ENCODE measurements at places on chromosomes 6 and 20.

DNA sequence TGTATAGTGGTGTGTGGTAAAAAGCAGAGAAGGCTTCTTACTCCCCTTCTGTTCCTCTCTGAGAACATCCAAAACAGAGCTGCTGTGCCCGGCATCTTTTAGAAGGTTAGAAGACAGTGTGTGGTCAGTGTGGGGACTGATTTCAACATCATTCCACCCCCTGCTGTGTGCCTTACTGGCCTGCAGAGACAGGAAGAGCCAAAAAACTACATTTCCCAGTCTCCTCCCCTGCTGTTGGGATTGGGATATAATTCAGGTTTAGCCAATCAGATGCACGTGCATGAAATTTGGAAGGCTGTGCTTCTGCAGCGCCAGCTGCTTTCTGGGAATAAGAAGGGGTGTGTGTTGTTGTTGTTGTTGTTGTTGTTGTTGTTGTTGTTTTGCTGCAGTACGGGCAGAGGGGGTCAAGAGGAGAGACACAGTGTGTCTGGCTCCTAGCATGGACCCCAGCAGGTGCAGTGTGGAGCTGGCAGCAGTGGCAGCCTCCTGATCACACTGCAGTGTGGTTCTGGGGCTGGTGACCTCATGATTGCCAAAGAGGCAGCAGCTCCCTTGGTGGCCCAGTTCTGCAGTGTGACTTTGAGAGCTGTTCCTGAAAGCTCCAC lies 74.7 kb downstream of the MRPL14 start:
- DNase-seq, result no peak

GRCh38 chr6:32968093-32968866 lies at the start of gene BRD2:
BRD2 (plus strand) TSS chr6:32968594; CDS start chr6:32972899, 4,305 bp downstream.
- peak; percentile 81 for DNase-seq

- DNase-seq, result no peak
Observed at GRCh38 chr6:65711531-65711930, 4.5 kb upstream of the EYS start.

- no peak for DNase-seq
Observed at GRCh38 chr20:50357783-50358161, 152.4 kb upstream of the PTPN1 start.

- peak; percentile 88 for DNase-seq
Observed at GRCh38 chr20:45061244-45061643, 39.7 kb downstream of the KCNS1 start.

DNA sequence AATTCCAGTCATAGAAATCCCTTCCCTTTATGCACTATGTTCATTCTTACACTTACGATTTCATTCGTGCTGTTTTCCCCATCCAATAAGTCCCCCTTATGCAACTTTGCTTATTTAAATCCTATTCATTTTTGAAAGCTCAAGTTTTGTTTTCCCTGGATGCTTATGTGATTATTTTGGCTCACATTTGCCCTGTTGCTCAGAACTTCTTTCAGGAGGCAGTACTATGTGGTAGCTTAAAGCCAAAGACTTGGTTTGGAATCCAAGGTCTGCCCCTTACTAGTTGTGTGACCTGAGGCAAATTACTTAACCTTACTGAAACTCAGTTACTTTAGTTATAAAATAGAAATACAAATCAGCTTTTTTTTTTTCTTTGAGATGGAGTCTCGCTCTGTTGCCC lies 59.6 kb downstream of the MOXD1 start:
- no peak for DNase-seq

- no peak for DNase-seq
Observed at GRCh38 chr20:45254383-45255262, at the start of gene SLPI. SLPI (minus strand) TSS chr20:45254564; CDS start chr20:45254543, 21 bp downstream.

- no peak for DNase-seq
Observed at GRCh38 chr6:98946266-98946878, 1.4 kb downstream of the FBXL4 start.

DNA sequence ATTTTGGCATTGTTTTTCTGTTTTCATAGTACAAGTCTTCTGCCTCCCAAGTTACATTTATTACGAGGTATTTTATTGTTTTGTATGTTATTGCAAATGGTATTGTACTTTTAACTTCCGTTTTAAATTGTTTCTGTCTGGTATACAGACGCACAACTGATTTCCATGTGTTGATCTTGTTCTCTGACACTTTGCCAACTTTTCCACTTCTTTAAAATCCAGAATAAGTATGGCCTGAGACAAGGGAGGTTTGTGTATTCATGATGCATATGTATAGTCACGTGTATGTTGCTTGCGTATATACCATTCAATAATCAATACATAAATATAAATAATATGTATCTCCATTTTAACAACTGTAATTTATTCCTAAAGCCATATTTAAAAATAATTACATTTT lies 41.2 kb downstream of the THBS2 start:
- DNase-seq, result no peak

- no peak for DNase-seq
Observed at GRCh38 chr20:8654486-8654885, 414.4 kb upstream of the PLCB4 start.

GRCh38 chr6:169667716-169668115 lies 34.1 kb downstream of the WDR27 start:
- no peak for DNase-seq

- DNase-seq, result no peak
Observed at GRCh38 chr20:21229163-21229562, 74.0 kb upstream of the XRN2 start.

DNA sequence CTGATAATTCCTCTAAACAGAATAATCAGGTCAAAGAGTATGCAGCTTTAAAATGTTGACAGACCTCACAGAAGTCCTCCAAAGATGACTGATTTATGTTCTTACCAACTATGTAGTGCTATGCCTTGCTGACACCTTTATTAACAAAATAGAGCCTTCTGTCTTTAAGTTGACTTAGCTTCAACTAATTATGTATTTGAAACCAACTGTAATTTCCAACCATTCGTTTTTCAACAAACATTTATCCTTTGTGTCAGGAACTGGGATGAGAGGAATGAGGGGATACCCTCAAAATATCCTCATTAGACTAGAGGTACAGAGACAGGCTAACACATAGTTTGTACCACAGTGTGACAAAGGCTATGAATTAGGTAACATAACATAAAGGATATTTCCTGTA lies 186.2 kb upstream of the ZNF217 start:
- DNase-seq, result no peak

- no peak for DNase-seq
Observed at GRCh38 chr6:35392773-35393672, 50.7 kb downstream of the PPARD start.

GRCh38 chr20:46053416-46053815 lies 24.4 kb downstream of the SLC12A5 start:
- DNase-seq, result no peak

DNA sequence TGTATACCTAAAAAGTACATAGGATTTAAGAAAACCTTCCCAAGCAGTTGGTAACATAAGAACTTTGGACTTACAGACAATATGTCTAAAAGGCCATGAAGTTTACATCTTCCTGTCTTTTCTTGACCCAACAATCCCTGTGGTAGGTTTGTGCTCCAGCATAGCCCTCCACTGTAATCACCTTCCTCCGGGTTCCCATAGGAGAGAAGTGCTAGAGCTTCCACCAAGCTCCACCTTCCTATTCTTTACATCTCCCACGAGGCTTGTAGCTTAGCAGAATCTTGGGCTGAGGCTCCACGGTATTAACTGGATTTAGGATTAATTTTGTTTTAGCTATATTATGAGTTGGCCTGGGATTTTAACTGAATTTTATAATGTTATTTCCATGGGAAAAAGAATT lies 23.3 kb downstream of the ADGRG6 start:
- no peak for DNase-seq

DNA sequence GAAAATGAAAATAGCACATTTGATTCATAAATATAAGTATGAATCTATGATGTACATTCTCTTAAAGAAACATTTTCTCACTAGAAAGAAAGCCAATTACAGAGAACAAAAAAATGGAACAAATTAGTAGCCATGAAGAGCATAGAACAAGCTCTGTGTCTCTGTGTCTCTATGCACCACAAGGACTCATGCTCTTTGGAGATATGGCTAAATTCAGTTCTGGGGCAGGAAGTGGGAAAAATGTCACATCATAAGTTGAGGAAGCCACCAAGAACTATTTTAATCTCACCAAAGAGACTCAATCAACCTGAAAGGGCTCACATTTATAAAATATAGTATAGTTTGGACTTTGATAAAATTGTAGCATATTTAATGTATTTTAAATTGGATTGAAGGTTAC lies 1259.8 kb upstream of the GJE1 start:
- no peak for DNase-seq

DNA sequence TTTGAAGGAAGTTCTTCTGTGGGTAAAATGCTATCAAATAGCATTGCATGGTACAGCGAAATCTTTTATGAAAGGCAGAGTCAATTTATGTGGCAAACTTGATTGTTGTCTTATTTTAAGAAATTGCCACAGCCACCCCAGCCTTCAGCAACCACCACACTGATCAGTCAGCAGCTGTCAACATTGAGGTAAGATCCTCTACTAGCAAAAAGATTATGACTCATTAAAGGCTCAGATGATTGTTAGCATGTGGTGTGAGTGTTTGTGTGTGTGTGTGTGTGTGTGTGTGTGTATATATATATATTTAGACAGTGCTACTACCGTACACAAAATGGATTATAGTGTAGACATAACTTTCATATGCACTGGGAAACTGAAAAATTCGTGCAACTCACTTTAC lies 27.8 kb downstream of the LRRN4 start:
- no peak for DNase-seq

DNA sequence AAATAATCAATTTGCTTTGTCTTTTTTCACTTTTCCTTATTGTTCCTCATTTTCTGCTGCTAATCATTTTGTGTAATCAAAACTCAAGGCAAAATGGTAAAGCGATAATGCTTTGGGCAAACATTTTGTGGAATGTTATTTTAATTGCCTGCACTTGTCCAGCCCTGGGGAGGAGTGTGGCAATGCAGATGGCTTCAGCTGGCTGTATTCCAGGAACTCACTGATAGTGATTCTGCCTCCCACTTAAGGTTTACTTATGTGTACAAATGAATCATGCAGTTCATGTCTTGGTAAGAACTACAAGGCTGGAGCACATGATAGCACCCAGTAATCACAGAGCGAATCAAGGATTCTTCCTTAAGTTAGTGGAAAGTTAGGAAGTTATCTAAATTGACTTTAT lies 107.8 kb downstream of the COL19A1 start:
- DNase-seq, result peak; percentile 57

GRCh38 chr6:40395066-40395697 lies 192.0 kb downstream of the LRFN2 start:
- DNase-seq, result no peak

DNA sequence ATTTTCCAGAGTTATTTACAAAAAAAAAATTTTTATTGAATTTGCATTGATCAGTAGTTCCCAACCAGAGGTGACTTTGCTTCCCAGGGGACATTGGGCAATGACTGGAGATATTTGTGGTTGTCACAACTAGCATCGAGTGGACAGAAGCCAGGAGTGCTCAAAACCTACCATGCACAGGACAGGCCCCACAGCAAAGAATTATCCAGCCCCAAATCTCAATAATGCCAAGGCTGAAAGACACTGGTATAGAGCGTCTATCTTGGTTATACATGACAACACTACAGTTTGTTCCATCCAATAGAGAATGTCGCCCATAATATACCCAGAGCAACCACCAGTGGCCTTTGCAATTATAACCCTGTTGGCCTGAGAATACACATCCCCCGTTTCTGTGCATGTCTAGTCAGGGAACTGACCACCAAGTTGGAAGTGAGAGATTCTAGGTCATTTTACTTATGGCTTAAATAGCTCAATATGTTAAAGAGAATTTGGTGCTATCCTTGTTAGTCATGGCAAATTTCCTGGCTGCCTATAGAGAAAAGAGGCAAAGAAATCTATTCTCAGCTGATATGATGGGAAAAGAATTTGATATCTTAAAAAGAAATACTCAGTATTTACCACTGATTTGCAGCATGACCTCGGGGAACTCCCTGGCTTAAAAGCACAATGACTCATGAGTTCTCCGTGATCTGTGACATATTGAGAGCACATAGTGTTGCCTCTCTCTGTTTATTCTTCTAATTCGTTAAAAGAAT lies 76.0 kb upstream of the ADTRP start:
- DNase-seq, result peak; percentile 49

GRCh38 chr6:34249469-34250261 lies 859 bp upstream of the SMIM29 start:
- DNase-seq, result no peak

- no peak for DNase-seq
Observed at GRCh38 chr6:4363656-4364055, 228.3 kb upstream of the ECI2 start.

GRCh38 chr6:165858586-165858985 lies 195.5 kb upstream of the PDE10A start:
- no peak for DNase-seq

GRCh38 chr20:25222461-25223178 lies 25.3 kb upstream of the PYGB start:
- DNase-seq, result no peak

GRCh38 chr20:34579979-34580940 lies 21.7 kb downstream of the MAP1LC3A start:
- no peak for DNase-seq

GRCh38 chr6:119887666-119888065 lies 538.1 kb upstream of the MAN1A1 start:
- DNase-seq, result no peak

- DNase-seq, result no peak
Observed at GRCh38 chr20:57468523-57469417, 56.2 kb downstream of the CTCFL start.

GRCh38 chr6:104936766-104937535 lies 20.0 kb upstream of the LIN28B start:
- no peak for DNase-seq

DNA sequence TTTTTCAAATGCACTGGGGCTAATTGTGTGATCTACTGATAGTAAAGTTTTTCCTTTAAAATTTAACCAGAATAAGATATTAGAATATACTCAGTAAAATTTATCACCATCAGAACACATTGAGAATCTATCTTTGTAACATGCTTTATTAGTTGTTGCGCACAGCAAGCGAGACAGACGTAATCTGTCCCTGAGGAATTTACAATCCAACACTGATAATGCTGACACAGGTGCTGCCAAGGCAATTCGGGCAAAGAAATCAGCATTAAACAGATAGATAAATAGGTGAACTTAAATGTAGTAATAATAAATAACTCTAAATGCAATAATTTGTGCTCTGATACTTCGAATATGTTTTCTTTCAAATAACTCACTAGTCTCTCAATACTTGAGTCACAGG lies 607.2 kb downstream of the HTR1B start:
- DNase-seq, result no peak

Data from non-pigmented ciliary epithelial cell (primary cell).